Stimulated activated CD8-positive, alpha-beta memory T cell treated with anti-CD3 and anti-CD28 coated beads, Interleukin-15, amount 100 ng/mL, for 24 hours (primary cell): ENCODE measurements at places on chromosomes 7 and 10.

DNA sequence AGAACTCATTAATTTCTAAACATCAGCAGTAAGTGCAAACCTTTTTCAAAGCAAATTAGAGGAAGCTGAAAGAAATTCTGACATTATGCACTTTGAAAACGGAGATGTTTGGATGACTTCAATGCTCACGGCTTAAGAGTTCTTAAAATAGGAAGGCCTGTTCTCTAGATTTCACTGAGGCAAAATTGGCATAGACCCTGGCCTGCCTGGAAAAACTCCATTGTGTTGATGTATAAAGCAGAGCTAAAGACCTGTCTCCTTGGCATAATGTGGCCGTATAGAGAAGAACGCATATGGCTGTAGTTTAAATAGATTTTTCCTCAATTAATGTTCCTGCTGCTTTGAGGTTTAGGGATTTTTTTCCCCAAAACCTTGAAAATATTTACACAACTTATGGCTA, 24.5 kb upstream of the AGMO start:
- DNase-seq: no peak

GRCh38 chr7:4416396-4417056, 265.6 kb upstream of the FOXK1 start:
- DNase-seq: no peak

GRCh38 chr7:111112439-111112838, 21.5 kb downstream of the LRRN3 start:
- DNase-seq: no peak

DNA sequence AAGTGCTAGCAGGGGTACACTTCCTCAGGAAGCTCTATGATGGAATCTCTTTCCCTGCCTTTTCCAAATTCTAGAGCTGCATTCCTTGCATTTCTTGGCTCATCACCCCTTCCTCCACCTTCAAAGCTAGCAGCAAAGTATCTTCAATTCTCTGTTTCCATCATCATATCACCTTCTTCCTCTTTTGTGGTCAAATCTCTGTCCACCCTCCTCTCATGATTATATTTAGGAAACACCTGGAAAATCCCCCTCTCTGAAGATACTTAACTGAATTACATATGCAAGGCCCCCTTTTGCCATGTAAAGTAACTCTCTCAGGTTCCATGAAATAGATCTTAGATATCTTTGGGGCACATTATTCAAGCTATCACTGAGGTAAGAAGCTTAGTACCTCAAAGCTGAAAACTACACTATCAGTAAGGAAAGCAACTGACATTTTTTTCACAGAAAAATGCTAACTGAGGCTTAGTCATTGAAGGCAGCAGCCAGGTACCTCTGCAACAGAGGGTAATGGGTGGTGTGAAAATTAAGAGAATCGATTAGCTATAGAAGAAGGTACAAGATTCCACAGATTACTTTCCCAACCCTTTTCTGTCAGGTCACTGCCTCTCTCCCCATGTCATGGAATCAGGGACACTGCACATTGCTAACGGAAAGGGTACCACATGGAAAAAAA, 197.3 kb downstream of the MACC1 start:
- DNase-seq: no peak

DNA sequence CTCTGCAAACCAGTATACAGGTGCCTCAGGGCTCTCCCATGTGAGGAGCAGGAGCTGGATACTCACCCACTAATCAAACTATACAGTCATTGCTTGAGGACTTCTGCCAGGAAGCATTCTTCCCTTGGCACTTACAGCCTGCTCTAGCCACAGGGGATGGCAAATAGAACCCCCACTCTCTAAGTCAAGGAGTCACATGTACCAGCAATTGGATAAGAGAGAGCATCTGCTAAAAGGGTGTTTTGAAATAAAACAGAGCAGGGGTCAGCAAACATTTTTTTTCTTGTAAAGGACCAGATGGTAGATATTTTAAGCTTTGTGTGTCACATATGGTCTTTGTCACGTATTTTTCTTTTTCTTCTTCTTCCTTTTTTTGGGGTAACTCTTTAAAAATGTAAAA, 865.2 kb upstream of the GHITM start:
- no peak for DNase-seq

- DNase-seq: no peak
These were observed 104.1 kb upstream of the GSDME start for GRCh38 chr7:24861336-24861735.

GRCh38 chr7:66187905-66188304, 17.2 kb upstream of the TPST1 start:
- no peak for DNase-seq

GRCh38 chr10:10958041-10958440, 59.6 kb upstream of the CELF2 start:
- DNase-seq: no peak

- DNase-seq: no peak
These were observed 42.3 kb upstream of the SORCS1 start for GRCh38 chr10:107206833-107207232.

DNA sequence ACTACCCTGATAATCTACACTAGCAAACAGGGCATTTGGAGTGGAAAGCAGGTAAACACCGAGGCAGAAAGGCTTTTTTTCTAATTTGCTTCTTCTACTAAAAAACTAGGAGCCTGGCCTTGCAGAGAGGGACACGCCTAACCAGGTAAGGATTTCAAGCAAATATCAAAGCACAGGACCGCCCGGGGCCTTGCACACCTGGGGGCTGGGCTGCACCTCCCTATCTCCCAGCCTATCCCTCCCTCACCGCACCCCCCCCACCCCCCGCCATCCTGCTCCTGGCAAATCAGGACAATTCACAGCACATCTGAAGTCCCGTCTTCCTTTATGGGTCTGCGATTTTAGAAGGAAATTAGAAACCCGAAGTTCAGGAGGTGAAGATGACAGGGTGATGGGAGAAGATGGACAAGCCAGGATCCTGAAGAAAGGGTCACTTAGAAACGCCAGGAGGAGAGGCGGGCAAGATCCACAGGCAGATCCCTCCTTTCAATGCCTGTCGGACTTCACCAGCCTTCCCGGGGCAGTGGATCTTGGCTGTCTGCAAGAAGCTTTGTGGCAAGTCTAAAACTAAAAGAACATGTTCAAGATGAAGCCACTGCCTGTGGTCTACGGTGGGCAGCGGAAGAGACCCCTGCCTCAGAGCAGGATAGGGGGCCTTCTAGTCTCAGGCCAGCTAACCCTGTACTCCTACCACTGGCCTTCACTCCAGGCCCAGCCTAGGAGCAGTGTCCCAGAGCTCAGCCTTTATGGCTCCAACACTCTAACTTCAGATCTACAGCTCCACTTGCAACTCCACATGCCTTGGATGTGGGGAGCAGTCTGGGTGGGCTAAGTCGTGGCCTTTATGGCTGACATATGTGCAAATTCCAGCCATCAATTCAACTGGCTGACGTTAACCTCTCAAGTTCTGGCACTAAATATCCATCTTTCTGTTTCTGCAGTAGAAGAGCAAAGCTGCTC, 43.9 kb downstream of the TNS3 start:
- no peak for DNase-seq

DNA sequence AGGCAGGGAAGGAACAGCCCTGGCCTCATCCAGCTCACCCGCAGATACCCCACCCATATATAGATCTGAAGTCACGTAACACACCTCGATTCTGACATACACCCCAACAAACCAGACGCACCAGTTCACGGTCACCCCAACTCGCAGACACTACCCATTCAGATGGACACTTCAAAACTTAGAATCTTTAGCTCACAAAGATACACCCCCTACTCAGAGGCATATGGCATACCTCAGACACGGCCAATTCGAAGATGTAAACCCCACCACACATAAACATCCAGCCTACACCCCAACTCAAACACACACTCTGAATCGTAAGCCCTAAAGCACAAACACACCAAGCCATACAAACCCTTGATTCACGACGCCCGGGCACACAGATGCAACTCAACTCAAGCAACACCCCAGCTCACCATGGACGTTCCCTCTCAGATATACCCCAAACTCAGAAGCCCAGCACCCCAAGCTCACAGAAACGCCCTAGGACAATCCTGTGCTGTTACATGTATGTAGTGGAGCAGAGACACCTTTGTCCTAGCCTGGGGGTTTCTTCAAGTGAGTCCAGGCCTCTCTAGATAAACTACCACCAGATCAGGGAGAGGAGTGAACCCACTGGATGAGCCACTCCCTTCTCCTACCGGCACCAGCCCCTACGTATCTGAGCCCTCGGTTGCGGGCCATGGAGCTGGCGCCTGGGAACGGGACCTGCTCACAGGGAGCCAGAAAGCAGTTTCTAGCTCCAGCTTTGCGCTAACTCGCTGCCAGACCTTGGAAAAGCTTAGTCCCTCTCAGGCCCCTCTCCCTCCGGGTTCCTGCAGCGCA, 8.8 kb downstream of the PSD start:
- no peak for DNase-seq

DNA sequence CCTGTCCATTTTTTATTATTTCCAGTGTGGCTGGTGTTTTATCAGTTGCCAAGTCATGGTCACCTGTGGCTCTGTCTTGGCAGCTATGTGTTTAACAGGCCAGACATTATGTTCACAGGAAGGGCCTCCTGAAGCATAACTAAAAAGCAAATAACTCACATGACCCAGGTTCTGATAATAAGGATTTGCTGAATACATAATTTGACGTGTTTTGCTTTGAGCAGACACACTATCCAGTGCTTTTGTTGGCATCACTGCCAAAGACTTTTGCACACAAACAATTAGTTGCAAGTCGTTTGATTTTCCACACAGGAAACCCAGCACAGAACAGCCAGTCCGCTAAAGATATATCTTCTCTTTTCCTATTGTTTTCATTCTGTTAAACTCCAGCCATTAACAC, 173.6 kb downstream of the ARL4A start:
- no peak for DNase-seq

DNA sequence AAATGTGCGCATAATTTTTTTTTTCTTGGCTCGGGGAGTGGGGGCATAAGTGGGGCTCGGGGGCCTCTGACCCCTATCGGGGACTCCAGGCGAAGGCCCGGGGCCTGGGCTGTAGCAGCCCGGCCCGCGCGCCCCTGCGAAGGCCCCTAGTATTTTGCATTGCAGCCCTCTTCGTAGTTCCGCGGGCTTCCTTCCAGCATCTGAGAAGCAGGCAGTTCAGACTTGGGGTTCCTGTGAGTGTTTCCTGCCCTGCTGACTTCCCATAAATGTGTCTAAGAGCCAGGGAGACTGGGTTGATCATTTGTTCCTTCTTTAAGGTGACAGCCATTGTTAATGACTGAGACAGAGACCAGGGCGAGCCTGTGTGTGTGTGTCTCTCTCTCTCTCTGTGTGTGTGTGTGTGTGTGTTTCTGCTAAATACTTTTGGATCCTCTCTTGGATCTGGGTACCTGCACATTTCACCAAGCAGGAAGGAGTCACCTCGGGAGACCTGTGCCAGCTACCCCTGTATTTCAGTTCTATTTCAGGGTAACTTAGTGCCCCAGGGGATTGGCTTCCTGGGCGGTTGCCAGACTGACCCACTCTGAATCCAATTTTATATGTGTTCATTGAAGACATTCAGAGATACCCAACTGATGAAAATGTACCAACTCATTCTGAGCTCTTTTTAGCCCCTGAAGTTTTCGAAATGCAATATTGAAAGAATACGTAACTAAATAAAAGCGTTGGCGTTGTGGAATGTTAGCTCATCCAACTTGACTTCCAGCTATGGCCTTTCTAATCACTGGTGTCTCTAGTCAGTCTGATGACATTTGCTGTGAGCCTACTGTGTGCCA, 805 bp downstream of the MSRB2 start:
- no peak for DNase-seq

- no peak for DNase-seq
These were observed 6.5 kb upstream of the PPIA start for GRCh38 chr7:44789990-44790389.

- no peak for DNase-seq
These were observed 8.5 kb downstream of the ZDHHC16 start for GRCh38 chr10:97454330-97455036.

- no peak for DNase-seq
These were observed 92.9 kb upstream of the ADAM12 start for GRCh38 chr10:126481181-126481580.

DNA sequence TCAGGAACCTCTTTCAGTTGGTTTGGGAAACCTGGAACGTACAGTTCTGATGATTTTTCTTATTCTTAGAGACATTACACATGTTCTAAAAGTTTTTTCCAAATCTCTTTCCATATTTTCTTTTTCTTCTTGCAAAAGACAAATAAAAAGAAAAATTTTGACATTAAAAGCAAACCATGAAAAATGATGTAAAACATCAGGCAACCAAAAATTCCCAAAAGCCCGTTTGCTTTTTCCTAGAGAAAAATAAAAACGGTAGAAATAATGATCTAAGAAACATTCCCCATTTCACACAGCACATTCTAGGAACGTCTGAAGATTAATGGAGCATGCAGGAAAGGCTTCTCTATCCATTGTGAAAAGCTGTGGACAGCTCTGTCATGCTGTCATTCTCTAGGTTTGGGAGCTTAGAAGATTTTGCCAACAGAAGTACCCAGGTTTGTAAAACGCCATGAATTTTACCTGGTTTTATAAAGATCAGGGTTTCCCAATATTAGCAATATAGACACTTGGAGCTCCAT, 11.2 kb upstream of the PRTFDC1 start:
- no peak for DNase-seq

DNA sequence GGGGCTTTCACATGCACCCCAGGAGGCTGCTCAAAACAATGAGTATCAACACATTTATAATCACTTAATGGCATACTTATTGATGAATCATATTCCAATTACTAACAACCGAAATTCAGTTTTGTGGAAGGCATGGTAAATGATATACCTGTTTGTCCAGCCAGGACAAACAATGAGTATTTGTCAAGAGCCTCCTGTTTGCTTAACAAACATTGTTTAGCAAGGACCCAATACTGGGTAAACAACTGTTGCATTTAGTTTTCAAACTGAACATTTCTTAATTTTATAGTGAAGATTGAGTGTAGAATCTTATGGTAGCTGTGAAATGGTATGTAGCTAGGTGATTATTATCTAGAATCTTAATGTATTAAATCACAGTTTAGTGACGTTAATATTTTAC, 473.7 kb downstream of the ATRNL1 start:
- DNase-seq: no peak

DNA sequence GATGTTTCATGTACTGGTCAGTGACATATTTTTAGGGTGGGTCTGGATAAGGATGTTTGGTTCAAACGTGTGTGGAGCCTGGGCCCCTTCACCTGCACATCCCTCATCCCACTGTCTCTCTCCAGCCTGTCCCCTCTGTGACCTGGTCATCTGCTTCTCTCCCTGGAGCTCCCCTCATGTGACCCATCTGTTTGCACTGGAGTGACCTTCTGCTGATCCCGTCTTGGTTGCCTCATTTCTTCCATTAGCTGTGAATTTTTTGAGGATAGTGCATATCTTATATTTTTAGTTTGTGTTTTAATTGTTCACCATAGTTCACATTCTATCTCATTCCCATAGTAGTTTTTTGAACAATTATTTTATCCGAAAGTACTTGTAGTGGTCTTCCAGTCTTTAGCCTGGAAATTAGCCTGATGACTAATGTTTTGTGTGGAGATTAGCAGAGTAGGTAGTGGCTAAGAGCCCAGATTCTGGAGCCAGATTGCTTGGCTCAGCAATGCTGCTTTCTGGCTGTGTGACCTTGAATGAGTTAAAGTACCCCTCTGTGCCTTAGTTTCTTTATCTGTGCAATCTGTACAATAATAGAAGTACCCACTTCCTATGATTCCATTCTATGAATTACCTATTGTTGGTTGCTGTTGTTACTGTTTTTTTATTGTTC, 224.5 kb downstream of the LRMDA start:
- DNase-seq: no peak
